ENCODE measurements at places on chromosomes 3 and 15. TPM values are rescaled to one million over a fixed set of nuclear protein-coding genes. Genes with fewer than 3 reads are reported as not detected.
A peak's percentile ranks its signal among the peaks of the same experiment; 100 is the strongest.

Gene NLGN1
- 0.67 TPM for total RNA-seq

Gene BFSP2
- not detected for total RNA-seq

Gene CALML4
- total RNA-seq, result 8.0 TPM

DNA sequence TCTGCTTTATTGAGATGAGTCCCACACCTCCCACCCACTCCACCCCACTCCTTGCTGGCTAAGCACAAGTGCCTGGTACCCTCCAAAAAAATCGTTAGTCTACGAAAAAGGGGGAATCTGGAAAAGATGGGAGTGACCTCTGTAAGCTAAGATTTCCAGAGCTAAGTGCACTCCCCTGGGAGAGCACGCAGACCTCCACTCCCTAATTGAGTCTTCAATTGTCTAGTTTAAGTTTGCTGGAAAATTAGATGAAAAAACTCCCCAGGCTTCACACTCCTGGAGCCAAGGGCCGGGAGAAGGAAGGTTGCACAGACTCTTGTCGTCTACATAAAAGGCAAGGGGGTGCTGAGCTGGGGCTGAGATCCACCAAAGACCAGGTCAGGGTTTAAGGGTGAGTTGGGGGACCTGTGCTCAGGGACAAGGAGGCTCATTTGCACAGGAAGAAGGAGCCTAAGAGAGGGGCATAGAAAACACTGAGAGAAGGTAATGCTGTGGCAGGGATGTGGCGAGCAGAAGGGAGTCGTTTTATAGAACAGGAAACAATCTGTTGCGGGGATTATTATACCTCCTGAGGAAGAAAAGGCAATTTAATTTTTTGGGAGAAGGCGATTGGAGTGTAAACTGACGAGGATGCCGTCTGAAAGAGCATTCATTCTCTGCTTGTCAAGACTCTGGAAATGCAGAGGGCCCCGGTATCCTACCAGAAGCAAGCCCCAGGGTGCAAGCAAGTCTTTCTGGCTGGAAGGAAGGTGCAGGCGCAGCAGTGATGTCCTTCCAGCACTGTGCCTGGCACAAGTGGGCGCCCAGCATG, 126.5 kb upstream of the DLG1 start:
- no peak for DNase-seq

DNA sequence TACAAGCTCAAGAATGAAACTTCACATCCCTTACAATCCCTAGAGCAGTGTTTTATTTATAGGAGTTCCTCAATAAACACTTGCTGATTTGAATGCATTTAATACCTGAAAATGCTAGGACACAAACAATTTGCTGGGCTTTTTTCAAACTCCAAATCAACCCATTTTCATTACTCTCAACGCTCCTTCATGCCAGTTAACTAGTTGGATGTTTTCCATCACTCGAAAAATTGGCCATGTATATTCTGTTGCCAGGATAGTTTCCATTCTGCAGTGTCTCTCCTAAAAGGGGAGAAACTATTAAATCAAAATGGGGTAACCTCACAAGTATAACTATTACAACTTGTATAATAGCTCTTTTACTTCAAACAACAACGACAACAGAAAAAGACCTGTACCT, 1.2 kb downstream of the GBE1 start:
- no peak for DNase-seq

DNA sequence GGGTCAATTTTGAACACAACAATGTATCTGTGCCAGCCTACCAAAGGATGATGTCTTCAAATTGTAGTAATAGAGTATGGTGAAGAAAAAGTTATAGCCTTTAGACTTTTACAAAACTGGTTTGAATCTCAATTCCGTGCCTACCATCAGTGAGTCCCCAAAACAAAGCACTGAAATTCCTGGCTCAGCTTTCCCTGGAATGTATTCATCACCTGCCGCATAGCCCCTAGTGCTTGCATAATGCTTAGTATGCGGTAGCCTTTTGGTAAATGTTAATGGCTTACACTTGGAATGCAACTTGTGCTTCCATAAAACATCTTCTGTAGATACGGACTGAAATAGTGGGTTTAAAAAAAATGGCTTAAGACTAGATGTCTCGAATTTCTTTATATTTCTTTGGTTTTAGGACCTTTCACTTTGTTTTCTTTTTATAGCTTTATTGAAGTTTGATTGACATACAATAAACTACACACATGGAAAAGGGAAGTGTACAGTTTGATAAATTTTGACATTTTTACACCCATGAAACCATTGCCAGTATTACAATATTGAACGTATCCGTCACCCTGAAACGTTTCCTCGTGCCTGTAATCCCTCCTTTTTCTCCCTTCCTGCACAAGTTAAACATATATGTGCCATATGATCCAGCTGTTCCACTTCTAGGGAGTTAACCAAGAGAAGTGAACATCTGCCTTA, 12.1 kb downstream of the SACM1L start:
- no peak for DNase-seq

DNA sequence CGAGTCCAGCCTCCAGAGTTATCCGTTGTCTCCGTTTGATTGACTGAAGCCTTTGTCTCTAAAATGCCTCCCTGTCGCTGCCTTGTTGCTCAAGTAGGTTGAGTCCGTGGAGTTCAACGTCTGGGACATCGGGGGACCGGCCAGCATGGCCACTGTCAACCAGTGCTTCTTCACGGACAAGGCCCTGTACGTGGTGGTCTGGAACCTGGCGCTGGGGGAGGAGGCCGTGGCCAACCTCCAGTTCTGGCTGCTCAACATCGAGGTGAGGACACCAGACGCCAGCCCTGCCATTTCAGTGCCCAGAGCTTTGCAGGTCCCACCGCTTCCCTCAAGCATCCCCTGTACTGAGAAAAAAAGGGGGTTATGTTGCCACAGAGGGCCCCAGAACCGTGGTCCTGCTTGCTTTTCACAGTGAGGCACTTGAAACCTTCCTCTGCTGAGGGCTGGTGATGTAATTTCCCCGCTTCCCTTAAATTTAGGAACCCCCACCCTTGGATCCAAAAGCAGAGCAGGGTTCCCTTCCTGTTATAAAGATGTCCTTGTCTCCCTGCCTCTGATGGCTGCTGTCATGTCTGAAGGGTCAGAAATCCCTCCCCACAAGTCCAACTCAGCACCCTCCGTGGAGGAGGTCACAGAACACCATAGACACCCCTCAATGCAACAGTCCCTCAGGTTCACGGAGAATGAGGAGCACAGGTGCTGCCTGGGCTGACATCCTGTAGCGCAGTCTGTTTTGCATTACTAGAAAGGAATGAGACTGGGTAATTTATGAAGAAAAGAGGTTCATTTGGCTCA, 105.7 kb downstream of the LRRK1 start:
- DNase-seq, result peak; percentile 19

DNA sequence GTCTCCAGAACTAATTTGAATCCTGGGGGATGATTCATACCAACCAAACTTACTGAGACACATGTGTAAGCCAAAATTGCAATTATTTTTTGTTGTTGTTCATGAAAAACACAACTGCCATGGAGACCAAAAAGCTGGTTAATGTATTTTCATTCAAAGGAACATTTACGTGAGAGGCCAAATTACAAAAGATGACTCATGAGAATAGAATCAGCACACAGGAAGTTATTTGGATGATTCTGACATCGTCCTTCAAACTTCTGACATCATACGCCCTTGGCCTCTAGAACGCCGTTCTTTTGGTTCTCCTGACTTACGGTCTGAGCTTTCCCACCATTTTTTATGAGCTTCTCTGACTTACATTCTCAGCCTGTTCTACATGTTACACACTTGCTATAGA, 3.0 kb upstream of the ZNF280D start:
- DNase-seq, result no peak

DNA sequence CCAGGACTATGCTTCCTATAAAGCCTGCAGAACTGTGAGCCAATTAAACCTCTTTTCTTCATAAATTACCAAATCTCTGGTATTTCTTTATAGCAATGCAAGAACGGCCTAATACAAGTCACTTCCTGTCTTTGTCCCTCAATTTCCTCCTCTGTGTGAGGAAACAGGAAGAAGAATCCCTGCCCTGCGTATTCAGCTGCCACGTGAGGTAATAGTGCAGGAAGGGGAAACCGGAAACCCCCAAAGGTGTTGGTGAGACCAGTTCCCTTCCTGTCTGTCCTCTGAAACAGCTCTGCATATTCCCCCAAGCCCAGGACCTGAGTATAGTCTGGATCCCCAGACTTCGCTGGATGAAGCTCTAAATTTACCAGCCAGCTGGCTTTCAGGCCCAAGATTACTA, 18.1 kb upstream of the PTPN23 start:
- no peak for DNase-seq

DNA sequence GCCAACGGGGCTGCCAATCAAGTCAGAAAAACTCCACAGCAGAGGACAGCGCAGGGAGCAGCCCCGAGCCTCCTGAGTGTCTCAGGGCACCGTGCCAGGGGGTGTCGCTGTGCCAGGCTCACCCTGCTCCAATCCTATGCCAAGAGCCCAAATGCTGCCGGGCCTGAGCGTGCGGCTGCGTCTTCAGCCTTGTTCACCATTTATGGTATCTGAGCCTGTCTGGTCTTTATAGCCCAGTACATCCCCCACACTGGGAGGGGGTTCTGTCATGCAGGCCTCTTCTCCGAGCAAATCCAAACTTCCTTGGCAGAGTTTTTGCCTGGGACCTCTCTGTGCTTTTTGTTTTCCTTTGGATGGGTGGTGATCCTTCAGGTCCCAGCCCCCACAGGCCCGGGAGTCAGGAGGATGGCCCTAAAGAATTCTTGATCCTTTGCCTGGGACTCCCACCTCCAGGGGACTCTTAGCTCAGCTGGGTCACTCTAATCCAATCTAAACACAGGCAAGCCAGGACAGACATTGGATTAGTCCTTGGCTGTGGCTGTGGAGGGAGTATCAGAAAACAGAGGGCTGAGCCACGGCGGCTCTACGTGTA, 135.1 kb upstream of the HACD2 start:
- DNase-seq, result no peak

All from liver (tissue), 10 donors.